ENCODE measurements at places on chromosomes 1 and 21.

- DNase-seq: no peak
Observed at GRCh38 chr21:36849461-36850105, 116.9 kb downstream of the HLCS start.

- no peak for DNase-seq
Observed at GRCh38 chr1:205930195-205930577, 13.1 kb downstream of the SLC26A9 start.

DNA sequence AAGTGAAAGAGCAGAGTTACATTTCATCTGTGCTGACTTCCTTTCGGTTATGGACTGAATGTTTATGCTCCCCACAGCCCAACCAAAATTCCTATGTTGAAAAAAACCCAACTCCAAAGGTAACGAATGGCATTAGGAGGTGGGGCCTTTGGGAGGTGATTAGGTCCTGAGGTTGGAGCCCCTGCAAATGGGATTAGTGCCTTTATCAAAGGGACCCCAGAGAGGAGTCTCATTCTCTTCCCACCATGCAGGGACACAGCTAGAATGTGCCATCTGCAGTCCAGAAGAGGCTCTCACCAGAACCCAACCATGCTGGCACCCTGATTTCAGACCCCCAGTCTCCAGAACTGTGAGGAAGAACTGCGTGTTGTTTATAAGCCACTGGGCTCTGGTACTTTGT lies 199.3 kb downstream of the TOMM20 start:
- no peak for DNase-seq

- DNase-seq: no peak
Observed at GRCh38 chr1:205342986-205343385, 13.7 kb downstream of the KLHDC8A start.

DNA sequence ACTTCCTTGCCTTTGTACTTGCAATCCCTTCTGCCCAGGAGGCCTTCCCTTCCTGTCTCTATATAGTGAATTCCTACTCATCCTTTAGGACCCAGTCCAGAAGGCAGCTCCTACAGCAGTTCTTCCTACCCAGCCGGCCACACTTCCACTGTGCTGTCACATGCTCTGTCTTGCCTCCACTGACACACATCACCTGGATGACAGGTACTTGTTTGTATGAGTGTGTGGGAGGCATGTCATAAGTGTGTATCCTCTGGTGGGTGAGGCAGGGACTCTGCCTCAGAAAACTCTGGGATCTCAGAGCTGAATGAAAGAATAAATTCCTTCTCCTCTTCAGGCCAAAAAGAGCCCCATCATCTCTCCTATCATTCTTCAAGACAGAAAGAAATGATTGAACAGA lies 5.1 kb upstream of the OSCP1 start:
- DNase-seq: no peak

GRCh38 chr1:93779540-93780165 lies 98.0 kb upstream of the BCAR3 start:
- peak; percentile 79 for DNase-seq

DNA sequence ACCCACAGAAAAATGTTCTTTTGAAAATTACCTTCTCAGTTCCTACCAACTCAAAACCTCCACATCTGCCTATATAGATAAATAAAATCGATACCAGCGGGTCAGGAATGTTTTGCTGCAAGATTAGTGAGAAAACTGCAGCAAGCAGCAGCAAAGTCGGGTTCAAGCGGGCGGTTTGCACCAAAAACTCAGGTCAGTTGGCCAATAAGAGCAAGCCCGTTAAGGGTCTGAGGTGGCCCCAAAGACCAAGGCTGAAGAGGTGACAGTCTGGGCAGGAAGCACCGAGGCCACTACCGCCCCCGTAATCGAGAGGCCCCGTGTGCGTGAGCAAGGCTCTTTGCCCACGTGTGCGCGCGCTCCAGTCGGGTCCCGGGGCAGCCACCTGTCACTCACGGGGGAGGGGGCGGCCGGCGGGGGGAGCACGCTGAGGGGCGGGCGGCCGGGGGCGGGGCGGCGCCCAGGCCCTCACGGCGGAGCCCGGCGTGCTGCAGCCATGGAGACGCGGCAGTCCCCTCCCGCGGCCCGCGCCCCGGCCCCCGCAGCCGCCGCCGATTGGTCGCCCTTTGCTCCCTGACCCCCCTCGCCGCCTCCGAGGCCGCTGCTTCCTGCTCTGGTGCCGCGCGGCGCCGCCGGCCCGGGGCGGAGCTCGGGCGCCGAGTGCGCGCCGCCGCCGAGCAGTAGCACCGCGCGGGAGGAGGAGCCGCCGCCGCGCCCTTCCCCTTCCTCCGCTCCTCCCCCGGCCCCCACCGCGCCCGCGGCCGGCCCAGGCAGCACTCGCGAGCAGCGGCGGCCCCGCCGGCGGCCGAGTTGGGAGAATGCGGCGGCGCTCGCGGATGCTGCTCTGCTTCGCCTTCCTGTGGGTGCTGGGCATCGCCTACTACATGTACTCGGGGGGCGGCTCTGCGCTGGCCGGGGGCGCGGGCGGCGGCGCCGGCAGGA lies at the start of gene GALNT2:
TSS of gene GALNT2 (plus strand) at position 773 of the 939 bp plus-strand sequence. CDS start at position 816, 43 bp downstream.
- no peak for DNase-seq

- no peak for DNase-seq
Observed at GRCh38 chr1:57704231-57704630, 280.4 kb upstream of the DAB1 start.

GRCh38 chr1:35668506-35668905 lies 27.2 kb upstream of the PSMB2 start:
- DNase-seq: no peak

GRCh38 chr1:33383489-33383888 lies 47.4 kb downstream of the PHC2 start:
- no peak for DNase-seq

DNA sequence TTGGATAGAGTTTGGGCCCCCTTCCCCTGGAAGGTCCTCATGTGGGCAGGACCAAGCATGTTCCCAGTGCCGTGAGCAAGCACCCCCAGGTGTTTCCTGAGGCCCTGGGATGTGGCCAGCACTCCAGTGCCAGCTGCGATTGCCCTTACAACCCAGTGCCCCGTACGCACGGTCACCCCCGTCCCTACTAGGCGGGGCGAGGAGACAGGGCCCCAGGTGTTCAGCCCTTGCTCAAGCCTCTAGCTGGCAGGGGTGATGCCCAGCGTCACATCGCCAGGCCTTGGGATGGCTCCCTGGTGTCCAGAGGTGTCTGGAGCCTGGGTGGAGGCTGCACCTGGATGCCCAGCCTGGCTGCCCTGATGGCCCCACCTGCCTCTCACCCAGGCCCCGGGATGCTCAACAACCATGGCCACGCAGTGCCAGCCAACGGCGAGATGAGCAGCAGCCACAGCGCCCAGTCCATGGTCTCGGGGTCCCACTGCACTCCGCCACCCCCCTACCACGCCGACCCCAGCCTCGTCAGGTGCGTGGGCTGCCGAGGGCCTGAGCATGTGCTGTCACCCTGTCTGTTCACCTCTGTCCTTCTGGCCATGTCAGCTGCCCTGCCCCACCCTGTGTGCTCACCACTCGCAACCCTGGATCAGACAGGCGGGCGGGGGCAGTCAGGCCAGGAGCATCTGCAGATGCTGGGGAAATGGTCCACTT lies 21.6 kb upstream of the CCDC27 start:
- DNase-seq: no peak

DNA sequence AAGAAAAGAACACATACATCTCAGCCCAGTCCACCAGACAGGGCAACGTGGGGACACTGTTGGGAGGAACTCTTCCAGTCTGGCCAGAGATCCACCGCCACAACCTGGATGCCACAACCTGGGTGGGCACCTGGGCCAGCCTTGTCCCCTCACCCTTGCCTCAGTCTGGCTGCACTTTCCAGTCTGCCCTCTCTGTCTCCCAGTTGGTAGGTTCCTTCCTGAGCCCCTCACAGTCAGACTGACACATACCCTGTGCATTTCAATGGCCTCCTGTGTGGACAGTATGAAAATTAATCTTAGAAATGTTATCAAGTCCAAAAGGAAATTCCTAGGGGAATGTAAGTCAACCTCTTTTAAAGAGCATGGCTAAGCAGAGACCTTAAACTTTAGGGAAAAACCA lies 49.5 kb downstream of the DDX20 start:
- DNase-seq: no peak

GRCh38 chr1:208763971-208764370 lies 519.8 kb upstream of the PLXNA2 start:
- DNase-seq: no peak

Data from HS-27A (cell line).